ENCODE measurements at places on chromosomes 13 and 19.

DNA sequence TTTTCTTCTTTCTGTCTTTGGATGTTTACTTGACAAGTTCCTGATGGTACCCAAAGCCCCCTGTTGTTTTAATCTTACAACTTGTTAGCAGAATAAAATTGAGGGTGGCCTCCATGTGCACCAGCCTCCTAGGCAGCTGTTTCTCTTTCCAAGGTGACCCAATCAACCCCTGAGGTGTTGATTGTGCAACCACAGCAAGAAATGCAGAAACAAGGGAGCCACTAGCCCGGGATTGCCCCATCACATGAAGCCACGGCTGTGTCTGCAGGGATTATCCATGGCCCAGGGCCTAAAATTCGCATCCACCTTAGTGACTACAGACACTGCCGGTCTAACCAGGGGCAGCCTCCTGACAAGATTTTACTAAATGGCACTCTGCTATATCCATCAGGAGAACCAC is 14.4 kb downstream of the CEACAM4 start:
- DNase-seq, result no peak

GRCh38 chr13:32347651-32348050 is 32.3 kb downstream of the BRCA2 start:
- no peak for DNase-seq

DNA sequence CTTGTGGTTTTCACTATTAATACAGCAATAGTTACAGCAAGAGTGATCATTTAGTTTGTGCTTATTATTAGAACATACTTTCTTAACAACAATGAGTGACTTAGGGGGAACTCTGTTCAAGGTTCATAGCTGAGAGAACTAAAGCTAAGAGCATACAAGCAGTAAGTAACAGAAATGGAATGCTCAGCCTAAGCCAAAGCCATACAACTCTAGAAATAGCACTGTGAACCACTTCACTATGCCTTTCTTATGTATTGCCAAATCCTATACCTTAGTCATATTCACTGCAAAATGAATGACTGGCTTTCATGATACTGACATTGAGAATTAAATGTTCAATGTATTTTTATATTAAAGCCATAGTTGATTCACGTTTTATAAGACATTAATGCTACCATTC is 599.7 kb upstream of the SLITRK1 start:
- no peak for DNase-seq

GRCh38 chr13:75904012-75904411 is 267.9 kb downstream of the LMO7 start:
- DNase-seq, result no peak

DNA sequence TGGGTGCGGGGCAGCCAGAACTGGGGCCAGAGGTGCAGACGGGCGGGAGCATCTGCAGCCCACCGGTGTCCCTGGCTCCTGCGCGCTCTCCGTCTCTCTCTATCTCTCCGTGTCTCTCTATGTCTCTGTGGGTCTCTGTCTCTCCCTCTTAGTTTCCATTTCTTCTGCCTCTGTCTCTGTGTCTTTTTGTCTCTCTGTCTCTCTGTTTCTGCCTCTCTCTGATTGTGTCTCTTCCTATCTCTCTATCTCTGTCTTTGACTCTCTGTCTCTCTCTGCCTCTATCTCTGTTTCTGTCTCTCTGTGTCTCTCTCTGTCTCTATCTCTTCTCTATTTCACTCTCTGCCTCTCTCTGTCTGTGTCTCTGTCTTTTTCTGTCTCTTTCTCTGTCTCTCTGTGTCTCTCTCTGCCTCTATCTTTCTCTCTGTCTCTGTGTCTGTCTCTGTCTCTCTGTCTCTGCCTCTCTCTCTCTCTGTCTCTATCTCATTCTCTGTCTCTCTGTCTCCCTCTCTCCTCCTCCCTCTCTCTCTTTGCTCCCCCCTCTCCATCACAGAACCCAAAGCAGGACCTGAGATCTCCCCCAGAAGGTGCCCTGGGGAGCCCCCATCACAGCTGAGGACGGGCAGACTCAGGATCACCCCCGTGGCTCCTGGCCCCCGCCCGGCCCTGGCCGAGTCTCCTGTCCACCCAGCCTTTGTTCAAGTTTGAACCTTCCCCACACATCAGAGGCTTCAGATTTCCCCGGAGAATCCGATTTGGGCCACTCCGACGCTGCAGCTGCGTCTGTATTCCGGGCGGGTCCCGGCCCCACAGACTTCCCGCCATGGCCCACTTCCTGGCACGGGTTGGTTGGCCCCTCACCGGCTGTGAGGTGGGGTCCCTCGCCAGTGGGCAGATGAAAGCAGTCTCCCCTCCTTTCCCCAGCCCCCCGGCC is 48.6 kb upstream of the TCF3 start:
- no peak for DNase-seq

DNA sequence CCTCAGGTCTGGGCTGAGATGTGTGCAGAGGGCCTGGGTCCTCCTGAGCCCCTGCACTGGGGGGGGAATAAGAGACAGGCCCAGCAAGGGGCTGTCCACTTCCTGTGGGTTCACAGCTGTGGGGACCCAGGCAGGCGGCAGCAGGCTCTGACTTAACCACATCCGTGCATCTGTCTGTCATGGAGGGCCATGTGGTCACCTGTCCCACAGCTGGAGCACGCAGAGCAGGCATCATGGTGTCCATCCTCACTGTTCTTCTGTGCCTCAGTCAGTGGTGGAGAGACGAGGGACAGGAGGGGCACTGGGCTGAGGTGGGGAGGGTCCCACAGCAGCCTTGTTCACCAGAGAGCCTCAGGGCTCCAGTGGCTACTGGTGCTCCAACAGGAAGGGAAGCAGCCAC is 16.3 kb upstream of the KIR3DL3 start:
- no peak for DNase-seq
